Activated CD4-positive, alpha-beta T cell treated with anti-CD3 and anti-CD28 coated beads for 1 hour (primary cell): ENCODE measurements at places on chromosomes 6 and 20.
A peak's percentile ranks its signal among the peaks of the same experiment; 100 is the strongest.

DNA sequence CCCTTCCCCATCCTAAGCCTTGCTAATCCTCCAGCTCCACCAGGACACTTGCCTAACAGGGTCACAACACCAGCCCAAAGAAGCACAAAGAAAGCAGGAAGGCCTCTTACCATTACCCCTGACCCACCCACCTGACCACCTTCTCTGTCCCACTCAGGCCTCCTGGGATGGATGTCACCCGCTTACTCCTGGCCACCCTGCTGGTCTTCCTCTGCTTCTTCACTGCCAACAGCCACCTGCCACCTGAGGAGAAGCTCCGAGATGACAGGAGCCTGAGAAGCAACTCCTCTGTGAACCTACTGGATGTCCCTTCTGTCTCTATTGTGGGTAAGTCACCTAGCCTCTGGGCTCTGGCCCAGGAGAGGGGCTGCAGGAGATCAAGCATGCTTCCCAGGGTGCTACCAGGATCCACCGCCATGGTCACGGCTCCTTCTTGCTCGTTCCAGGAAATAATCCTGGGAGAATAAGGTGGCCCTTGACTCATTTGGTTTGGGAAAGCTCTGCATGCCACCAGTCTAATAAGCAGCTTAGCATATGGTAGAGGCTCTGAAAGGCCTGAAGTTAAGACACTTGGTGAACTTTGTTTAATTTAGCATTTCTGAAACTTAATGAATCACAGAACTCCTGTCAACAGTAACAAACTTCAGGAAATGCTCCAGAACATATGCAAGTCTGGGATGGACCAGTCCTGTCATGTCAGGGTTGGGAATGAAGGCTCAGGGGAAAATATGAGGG, 19.2 kb downstream of the ASIP start:
- DNase-seq: no peak

DNA sequence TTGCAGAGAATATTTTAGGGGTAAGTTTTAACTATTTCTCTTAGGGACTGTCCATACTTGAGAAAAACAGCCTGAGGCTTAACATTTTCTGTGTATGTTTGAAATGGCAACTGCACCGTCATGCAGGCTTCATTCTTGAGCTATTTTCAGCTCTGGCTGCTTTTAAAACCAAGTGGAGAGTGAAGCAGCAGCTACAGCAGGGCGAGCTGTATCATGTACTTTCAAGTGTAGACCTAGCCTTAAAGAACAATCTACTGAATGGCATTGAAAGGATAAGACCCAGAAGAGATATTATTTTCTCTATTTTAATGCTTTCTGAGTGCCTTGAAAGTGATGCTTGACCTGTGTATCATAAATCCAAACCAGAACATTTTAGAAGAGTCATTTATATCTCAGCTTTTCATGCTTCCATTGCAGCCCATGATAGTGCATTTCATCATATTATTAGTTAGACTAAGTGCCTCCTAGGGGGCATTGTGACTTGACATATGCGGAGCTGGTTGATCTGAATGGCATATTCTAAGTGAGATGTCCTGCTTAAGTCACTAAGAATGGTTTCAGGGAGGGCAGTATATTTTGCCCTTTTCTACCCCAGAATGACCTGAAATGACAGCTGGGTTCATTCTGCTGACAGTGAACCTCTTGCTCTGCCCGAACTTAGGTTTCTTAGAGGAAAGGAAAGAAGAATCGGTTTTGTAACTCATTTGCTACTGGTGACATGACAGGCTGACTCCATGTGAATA, 85.3 kb downstream of the NKAIN2 start:
- no peak for DNase-seq

GRCh38 chr6:131756039-131756438, 45.2 kb upstream of the CTAGE9 start:
- no peak for DNase-seq

GRCh38 chr6:43260791-43261190, 17.5 kb downstream of the TTBK1 start:
- DNase-seq: no peak

DNA sequence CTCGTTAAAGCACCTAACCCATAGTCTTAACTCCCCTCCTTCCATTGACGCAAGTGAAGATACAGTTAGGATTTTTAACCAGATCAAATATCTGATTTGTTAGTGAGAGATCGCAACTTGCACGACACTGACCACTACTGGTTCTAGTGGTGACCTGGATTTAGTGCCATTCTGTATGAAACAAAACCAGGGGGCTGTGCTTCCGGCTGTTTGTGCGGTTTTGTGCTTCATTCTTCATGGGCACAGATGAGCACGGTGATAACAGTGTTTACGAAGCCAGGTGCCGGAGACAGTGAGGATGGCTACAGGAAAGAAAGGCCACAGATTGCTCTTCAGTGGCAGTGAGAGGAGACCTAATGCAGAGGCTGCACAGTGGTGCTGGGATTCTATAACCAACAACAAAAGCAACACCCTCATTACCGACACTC, 75.5 kb downstream of the NOL4L start:
- DNase-seq: peak; percentile 40

- DNase-seq: no peak
Observed at GRCh38 chr6:140554421-140554820, 1180.0 kb upstream of the CITED2 start.

- no peak for DNase-seq
Observed at GRCh38 chr6:122956376-122956775, 39.7 kb upstream of the CLVS2 start.

GRCh38 chr6:147077251-147077650, 127.0 kb upstream of the STXBP5 start:
- DNase-seq: no peak

DNA sequence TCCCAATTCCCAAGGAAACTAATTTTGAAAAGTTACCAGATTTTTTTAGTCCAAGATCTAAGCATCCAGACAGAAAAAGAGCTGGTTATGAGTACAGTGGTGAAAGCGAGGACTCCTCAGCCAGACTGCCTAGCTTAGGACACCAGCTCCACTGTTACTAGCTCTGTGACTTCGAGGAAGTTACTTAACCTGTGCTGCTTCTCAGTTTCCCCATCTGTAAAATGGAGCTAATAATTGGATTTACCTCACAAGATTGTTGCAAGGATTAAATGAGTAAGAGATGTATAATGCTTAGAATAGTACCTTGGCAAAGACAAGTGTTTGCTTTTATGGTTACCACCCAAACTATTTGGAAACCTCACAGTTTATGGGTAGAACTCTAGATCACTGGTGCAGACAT, 1.1 kb downstream of the NT5DC1 start:
- DNase-seq: no peak

DNA sequence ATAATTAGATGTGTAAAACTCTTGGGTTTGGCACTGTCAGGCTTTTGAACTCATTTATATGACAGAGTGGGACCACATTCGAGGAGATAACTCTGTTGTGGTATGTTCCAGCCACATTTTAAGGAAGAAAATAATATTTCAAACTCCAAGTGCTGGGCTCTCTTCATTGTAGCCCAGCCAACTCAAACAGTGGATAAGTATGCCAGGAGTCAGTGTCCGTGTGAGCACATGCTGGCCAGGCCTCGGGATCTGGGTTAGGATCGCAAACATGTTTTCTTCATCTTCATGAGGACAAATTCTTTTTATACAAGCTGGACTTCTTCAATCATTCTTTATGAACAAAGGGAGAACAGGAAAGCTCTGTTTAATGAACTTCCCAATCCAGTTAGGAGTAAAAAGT, 497.5 kb downstream of the MAFB start:
- no peak for DNase-seq

GRCh38 chr20:31769681-31770080, 30.6 kb downstream of the TPX2 start:
- no peak for DNase-seq

- DNase-seq: no peak
Observed at GRCh38 chr6:7809346-7809745, 83.4 kb downstream of the BMP6 start.

- no peak for DNase-seq
Observed at GRCh38 chr6:127392301-127392700, 48.9 kb upstream of the ECHDC1 start.

DNA sequence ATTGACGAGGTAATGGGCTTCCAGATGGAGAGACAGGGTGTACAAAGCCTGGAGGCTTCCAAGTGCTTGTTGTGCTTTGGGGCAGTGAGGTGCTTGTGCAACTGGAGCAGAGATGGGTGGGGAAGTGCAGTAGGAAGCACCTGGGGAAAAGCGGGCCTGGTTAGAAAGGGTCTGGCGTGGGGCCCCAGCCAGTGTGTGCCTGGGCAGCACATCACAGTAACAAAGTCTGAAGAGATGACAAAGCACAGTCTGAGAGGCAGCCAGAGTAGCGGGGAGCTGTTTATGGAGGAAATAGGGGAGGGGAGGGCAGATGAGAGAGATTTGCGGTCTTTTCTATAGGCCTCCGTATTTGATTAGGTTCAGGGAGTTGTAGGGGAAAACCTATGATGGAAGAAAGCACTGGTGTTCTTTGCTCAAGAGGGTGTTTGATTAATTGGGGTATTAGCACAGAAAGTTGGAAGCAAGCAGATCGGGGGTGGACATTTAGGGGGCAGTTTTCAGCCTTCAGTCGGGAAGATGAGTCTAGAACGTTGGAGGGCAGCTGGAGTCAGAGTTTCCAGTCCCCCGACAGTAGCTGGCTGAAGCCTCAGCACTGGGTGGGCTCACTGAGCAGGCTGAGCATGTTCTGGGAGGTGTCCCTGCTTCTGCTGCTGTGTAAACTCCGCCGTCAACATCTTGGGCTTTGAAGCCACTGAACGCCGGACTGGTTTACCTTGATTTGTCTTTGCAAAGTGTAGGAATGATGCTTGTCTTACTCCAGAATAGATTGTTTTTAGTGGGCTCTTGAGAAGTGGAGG, 15.5 kb upstream of the MROH8 start:
- no peak for DNase-seq

GRCh38 chr6:169132352-169132940, 121.2 kb downstream of the THBS2 start:
- DNase-seq: no peak

GRCh38 chr20:33337119-33337518, 54.1 kb downstream of the BPIFB1 start:
- DNase-seq: no peak

- DNase-seq: no peak
Observed at GRCh38 chr6:151723152-151723551, 84.3 kb upstream of the ESR1 start.

DNA sequence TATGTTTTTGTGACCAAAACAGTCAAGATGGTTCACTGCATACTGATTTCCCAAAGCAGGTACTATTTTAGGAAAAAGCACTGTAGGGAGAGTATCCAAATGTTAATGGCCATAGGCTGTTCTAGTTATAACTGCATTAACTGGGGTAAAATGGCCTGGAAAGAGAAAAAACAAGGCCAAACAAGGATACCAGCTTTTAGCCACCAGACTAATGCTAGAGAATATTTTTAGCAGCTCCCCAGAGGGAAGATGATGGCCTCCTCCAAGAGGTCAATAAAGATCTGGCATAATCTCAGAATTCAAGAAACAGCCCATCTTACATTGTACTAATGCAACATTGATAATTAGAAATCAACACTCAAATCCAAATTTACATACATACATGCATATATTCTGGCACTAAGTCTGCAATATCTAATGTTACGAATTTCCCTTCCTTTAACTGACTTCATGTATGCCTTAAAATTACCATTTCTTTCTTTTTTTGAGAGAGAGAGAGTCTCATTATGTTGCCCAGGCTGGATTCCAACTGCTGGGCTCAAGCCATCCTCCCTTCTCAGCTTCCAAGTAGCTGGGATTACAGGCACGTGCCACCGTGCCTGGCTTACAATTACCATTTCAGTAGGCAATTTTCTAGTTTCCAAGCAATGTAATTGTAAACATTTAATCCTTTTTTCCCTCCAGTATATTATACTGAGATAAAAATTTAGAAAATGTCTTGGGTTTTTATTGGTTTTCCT, 9.3 kb downstream of the COX7A2 start:
- no peak for DNase-seq

GRCh38 chr6:26104457-26105108, 17.4 kb downstream of the HFE start:
- DNase-seq: no peak

- DNase-seq: no peak
Observed at GRCh38 chr6:132788658-132789395, 9.6 kb downstream of the SLC18B1 start.

DNA sequence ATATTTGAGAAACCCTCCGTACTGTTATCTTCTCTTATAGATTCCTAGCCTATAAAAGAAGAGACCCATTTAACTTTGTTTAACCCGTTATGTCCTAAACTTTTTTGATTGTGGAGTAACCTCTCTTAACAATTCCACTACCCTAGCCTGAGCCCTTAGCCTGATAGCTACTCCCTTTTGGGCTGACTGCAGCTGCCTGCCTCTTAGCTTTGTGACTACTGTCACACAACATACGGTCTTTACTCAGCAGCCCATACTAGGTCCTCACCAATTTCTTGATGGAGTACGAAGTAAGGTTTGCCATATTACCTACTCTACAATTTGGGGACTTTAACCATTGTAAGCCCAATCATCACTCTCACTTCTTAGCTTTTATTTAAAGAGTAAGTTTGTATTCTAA, 72.7 kb downstream of the QRSL1 start:
- no peak for DNase-seq

DNA sequence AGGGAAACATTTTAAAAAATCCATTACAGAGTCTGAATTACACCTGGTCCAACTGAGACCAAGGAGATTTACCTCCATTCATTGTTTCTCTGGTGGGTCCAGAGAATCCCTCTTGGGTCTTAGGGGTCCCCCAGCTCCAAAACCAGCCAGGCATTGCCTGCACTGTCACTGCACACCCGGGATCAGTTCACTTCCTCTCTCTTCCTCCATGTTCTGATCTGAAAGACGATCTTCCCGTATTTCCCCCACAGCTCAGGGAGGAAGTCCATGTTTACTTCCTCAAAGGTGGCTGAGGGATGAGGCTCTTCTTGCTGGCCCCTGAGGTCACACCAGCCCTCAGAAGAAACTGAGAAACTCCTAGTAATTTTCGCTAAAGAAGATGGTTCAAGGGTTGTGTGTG, 159.7 kb downstream of the BMP7 start:
- no peak for DNase-seq

GRCh38 chr20:34010405-34010931, 16.8 kb downstream of the RALY start:
- no peak for DNase-seq

GRCh38 chr20:23920408-23921325, 41.1 kb upstream of the CST5 start:
- no peak for DNase-seq

DNA sequence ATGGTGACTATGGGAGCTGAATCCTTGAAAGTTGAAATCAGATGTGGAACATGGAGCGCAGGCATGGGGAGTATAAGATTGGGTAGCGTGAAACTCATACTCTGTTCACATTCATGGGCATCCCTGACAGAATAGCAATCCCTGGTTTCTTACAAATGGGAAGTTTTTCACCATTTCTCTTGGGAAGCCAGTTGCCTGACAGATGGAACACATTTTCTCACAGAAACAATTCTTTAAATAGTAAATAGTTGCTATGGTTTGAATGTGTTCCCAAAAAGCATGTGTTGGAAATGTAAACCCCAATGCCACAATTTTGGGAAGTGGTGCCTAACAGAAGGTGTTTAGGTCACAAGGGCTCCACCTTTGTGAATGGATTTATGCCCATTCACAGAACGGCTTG, 262.8 kb upstream of the HS3ST5 start:
- no peak for DNase-seq

GRCh38 chr6:30870546-30870945, 13.8 kb upstream of the DDR1 start:
- no peak for DNase-seq

GRCh38 chr6:165939601-165940290, 227.9 kb downstream of the TBXT start:
- no peak for DNase-seq

GRCh38 chr20:38238829-38239228, 21.7 kb downstream of the KIAA1755 start:
- no peak for DNase-seq

GRCh38 chr20:53693262-53693871, 99.7 kb upstream of the ZNF217 start:
- DNase-seq: no peak
